ENCODE measurements at places on chromosomes 11 and 22.

DNA sequence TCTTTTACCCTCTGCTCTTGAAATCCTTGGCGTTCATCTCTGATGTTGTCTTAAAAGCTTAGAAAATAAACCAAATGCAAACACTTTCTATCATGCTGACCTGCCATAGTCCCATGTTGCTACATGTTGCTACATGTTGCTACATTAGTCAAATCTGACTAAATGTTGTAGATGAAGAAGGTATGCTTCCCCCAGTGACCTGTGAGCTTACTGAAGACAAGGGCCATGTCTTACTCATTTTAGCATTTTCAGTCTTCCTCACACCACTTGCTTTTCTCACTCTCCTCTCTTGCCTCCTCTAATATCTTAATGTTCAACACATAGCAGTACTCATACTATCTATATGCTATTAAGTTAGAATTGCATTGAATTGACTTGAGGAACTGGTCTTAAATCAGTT lies 346.4 kb upstream of the MTNR1B start:
- no peak for DNase-seq

DNA sequence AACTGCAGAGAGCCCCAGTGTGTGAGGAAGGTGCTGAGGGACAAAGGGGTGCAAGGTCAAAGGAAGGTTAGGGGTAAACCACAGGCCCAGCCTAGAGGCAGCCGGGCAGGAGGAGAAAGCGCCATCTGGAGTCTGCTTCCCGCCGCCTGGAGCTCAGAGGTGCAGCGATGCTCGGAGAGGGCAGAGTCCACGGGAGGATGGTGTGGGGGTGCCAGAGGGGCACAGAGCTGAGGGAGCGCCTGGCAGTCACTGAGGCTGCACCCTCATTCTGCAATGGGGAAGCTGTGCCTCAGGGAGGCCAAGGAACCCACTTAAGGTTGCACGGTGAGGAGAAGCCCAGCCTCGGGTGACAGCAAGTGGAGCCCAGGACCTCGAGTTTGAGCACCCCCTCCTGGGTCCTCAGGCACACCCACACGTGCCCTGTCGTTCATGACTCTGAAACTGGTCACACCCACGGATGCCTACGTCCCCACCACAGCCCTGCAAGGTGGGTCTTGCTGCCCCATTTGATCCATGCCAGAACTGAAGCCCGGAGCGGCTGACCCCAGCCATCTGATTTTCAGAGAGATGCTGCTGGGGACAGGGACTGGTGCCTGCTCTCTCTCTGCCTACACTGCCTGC lies 1.6 kb downstream of the IL2RB start:
- no peak for DNase-seq

GRCh38 chr11:1472180-1473005 lies 14.2 kb downstream of the MOB2 start:
- DNase-seq, result peak; percentile 26

DNA sequence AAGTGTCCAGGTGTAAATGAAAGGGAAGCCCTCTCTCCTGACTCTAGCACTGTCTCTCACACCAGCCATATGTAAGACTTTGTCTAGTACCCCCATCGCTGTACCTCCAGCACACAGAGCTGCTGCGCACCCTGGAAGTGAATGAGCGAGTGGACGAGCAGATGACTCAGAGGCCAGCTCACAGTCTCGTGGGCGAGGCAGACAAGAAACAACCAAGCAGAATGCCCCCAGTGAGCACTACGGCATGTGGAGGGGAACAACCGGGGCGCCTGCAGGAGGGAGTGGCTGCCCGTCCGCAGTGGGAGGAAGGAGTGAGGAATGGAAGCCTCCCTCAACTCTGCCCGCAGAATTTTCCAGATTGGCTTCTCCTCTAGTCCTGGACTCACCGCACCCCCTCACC lies 46.4 kb downstream of the MCM5 start:
- DNase-seq, result no peak

- no peak for DNase-seq
Measured at GRCh38 chr11:76152741-76153570, 53.3 kb downstream of the WNT11 start.

DNA sequence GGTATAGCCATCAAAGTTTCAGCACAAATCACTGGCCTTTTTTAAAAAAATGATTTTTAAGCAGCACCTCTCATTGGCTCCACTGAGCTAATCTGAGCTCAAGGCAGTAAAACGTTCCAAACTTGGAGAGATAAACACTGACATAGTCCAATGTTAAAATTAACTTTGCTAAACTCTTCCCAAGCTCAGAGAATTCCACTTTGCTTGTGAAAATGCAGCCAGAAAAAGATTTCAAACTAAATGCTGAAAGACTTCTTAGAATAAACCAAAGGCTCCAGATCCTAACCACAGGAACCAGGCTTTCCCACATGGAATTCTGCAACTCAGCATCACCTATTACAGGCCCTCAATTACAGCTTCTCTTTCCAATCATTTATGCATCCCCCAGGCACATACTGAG lies 84.7 kb upstream of the GDPD4 start:
- no peak for DNase-seq

DNA sequence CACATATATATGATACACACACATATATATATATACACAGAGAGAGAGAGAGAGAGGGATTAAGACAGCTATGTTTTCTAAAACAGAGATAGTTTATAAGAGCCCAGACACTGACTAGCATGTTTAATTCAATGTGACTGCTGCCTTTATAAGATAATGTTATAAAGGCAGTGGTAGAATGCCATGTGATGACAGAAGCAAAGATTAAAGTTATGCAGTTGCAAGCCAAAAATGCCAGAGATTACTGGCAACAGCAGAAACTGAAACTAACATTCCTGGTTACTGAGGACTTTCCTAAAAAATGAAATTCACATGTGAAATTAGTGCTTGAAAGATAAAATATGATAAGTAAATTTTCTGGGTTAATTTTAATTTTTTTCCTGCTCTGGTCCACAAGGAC lies 1888.9 kb downstream of the LRRC4C start:
- no peak for DNase-seq

DNA sequence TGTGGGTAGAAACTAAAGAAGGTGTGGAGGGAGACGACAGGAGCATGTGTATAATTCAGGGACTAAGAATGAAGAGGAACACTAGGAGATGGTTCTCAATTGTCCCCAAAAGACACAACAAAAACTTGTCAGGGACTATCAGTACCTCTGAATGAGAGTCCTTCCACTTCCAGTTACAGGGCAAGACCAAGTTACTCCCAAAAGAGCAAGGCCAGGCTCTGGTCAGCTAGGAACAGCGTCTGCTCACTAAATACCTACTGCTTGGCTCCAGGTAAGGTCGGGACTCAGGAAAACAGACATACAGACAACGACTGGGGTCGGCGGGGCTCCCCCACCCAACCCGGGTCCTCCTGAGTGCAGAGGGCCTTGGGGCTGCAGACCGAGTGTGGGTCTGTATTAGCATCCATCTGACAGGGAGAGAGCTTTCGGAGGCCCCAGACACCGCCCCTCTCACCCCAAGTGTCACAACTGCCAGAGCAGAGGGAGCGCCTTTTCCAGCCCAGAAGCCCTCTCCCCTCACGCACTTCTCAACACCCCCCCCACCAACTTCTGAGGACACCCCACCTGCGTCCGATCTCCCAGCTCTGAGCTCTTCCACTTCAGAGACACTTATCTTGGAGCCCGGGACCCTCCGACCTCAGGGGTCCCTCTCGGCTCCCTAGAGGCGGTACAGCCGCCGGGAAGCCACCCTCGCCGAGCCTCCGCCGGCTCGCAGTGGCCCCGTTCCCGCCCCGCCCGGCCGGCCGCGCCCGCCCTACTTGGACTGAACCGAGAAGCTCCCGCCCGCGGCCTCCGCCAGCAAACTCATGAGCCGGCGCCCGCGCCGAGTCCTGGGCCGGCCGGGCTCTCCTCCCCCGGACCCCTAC lies 522 bp downstream of the RHOG start:
- no peak for DNase-seq

GRCh38 chr22:19855504-19856409 lies 1.1 kb upstream of the GNB1L start:
- no peak for DNase-seq

DNA sequence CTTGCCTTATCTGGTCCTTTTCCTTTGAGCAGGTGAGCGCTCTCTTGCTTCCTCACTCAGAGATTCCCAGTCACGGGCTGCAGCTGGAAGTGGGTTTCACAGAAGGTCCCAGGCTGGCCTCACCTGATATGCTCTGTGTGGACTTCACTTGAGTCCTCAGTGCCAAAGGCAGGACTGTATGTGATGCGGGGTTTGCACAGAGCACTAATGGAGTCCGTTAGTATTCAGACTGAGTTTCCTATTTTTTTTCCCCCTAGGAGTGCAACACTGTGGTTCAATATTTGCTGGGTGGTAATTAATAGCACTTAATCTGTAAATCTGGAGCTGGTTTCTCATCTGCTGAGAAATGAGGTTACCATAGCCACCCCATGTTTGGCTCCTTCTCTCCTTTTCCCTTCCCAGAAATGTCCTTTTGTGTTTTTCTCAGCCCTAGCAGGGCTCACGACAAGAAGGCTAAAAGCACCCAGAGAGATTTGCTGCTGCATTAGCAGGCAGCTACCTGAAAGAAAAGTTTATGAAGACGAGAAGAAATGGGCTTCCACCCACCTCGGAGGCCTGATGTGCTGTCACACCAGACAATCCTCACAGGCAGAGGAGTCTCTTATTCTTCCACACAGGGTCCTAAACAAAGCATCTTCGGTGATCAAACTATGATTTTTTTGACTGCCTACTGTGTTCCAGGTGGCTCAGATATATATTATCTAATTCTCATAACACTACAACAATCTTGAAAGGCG lies 262.1 kb downstream of the KIRREL3 start:
- no peak for DNase-seq

GRCh38 chr22:48639896-48640748 lies 1187.6 kb downstream of the BRD1 start:
- no peak for DNase-seq

- no peak for DNase-seq
Measured at GRCh38 chr11:118634431-118635236, 27.2 kb downstream of the PHLDB1 start.

GRCh38 chr11:78323363-78323762 lies 94.3 kb downstream of the GAB2 start:
- DNase-seq, result no peak

DNA sequence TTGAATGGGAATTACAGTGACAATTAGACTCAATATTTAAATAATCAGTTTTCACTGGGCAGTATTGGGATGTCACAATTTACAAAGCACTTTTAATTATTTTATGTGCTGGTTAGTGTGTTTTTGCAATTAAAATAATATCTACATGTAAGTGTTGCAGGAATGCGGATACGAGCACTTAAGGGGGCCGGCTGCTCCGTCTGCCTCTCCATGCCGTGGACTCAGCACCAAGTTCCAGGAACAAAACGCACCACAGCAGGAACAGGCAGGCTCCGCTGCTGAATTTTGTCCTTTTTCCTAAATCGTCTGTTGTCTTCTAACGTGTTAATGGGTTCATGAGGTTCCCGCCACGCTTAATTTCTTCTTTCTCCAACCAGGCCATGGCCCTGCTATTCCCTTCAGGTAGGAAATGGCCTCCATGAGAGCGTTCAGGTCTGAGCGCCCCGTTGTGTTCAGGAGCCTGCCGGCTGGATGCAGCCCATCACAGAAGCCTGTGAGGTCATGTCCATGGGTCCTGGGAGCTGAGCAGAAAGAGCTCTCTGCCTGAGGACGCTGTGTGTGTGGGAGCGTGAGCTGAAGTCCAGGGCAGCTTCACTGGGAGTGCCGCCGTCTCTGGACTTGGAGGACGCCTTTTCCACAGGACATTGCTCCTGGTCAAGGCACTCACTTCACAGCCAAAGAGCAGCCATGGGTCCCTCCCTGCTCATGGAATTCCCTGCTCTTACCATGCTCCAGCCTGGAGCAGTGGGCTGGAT lies 730.3 kb downstream of the BRD1 start:
- no peak for DNase-seq

DNA sequence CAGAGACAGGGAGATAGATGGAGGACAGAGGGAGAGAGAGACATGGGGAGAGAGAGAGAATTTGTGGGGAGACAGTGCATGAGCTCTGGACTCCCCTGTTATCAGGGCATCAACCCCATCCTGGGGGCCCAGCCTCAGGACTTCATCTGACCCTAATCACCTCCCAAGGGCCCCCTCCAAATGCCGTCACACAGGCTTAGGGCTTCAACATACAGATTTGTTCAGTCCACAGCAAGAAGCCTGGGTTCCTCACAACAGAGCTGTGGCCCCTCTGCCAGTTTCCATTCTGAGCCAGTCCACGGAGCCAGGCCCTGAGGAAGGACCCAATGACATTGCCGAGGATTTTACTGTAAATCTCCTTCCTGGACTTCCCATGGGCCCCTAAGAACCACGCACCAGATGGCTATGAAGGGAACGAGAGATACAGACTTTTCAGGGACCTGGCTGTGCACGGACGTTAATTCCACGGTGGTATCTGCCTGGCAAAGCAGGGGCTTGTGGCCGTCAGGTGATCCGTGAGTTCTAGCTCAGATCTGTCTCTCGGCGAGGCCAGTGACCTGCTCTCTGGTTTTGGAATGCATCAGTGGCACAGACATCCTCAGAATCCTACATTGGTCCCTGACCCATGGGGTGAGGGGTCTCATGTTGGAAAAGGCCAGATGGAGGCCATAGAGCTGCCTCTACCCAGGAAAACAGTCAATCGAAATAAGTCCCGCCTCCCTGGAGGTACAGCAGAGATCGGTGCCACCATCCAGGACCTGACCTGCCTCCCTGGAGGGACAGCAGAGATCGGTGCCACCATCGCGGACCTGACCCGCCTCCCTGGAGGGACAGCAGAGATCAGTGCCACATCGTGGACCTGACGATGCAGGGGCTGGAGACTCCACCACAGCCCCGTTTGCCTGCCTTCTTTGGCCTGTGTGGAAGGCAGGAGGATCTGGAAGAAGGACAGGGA lies 8.7 kb upstream of the B4GALNT4 start:
- DNase-seq, result peak; percentile 10

GRCh38 chr11:120208777-120209176 lies 2.1 kb upstream of the OAF start:
- no peak for DNase-seq

- DNase-seq, result no peak
Measured at GRCh38 chr22:46001046-46001425, 24.1 kb upstream of the WNT7B start.

DNA sequence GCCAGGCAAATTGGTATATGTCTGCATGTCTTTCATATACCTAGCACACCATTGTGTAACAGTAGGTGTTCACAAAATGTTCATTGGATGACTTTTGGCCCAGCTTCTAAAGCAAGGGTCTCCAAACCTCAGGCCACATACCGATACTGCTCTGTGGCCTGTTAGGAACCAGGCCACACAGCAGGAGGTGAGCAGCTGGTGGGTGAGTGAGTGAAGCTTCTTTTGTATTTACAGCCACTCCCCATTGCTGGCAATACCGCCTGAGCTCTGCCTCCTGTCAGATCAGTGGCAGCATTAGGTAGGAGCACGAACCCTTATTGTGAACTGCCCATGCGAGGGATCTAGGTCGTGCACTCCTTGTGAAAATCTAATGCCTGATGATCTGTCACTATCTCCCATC lies 836.6 kb downstream of the NTM start:
- DNase-seq, result no peak

DNA sequence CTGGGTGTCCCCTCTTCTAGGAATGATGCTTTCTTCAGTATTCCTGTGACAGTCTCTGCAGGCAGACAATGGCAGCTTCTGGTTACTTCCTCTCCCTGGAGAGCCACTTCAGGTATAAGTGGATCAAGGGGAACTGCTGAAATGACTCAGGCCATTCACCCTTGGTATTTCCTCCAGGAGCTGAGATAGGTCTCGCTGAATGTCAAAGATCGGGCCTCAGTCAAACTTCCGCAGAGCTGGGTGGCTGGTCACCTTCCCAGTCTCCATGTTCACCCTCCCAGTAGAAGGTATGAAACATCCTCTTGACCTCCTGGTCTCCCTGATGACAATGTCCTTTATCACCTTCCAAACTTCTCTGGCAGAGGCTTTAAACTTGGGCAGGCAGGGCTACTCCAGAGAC lies 1.8 kb upstream of the ANKK1 start:
- DNase-seq, result no peak

GRCh38 chr11:93219440-93219839 lies 21.6 kb upstream of the SLC36A4 start:
- DNase-seq, result no peak

Data from dorsolateral prefrontal cortex (tissue), 122 donors.